Endodermal cell (in vitro differentiated cells): ENCODE measurements at places on chromosomes 16 and 17. TPM values are rescaled to one million over a fixed set of nuclear protein-coding genes. Genes with fewer than 3 reads are reported as not detected.

DNA sequence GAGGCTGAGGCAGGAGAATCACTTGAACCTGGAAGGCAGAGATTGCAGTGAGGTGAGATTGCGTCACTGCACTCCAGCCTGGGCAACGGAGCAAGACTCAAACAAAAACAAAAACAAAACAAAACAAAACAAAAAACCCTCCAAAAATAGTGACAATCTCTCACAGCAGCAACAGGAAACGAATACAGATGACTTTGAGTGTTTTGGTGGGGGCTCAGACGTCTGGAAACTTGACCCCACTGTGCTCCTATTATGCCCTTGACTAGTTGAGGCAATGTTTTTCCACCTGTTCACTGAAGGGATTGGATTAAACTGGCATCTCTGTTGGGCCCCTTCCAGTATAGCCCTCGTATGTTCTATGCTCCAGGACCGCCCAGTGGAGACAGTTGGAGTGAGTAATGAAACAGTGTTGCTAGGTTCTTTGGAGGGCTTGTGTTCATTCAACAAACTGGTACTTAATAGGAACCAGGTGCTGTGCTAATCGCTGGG, 167.0 kb downstream of the UTP18 start:
- DNase-seq: no peak

- DNase-seq: peak; percentile 90
These were observed 773 bp downstream of the SYNGR3 start for GRCh38 chr16:1990351-1991134.

DNA sequence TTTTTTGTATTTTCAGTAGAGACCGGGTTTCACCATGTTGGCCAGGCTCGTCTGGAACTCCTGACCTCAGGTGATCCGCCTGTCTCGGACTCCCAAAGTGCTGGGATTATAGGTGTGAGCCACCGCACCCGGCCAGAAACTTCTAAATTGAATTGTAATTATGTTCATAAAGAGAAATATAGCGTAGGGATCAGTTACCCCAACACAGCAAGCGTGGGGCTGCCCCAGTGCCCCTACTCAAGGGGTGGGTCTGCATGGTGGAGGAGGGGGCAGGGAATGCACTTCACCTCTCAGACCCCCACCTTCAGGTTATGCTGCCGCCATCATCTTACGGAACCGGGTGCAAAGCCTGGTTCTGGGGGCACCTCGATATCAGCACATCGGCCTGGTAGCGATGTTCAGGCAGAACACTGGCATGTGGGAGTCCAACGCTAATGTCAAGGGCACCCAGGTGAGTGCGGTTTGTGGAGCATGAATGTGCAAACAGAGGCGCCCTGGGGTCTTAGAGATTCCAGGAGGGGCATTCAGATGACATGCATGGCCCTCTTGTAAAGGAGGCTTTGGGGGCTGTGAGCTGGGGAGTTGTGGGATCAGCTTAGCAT, 18.0 kb downstream of the ITGAM start:
- DNase-seq: no peak

PRKCB gene
- 0.38 to 1.7 TPM (median 0.76 TPM) in 3 replicates for total RNA-seq

SEZ6L2 gene
- total RNA-seq: 41.4 and 44.0 TPM in 2 replicates

DNA sequence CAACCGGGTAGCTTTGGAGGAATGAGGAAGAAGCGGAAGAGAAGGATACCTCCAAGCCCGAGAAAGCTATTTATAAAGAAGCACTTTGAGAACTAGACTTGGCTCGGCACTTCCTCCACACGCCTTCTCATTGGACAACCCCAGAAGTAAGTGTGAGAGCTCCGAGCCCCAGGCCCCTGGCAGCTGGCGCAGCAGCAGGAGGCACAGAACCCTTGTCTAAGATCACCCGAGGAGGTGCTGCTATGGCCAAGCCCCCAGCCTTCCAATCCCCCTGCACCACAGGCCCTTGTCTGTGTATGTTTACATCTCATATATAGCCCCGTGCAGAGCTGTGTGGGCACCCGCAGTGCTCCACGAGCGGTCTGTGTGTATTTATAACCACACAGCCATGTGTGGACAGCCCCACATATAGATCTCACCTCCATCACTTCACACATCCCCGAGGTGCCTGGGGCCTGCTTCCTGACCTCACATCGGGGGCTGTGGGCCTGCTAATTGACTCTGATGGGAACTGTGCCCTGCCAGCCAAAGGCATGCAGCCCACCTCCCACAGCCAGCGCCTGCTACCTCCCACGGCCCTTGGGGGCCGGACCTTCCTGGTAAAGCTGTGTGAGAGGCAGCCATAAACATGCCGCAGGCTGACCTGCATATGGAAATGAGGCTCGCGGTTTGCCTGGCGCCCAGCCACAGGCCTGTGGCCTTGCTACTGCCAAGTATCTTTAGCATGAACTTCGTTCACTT, 96.1 kb downstream of the C17orf67 start:
- peak; percentile 70 for DNase-seq

GRCh38 chr16:49734331-49734730, 121.6 kb downstream of the ZNF423 start:
- no peak for DNase-seq

UTS2R gene
- total RNA-seq: 0.38 TPM in 1 of 3 replicates, not detected in the others

- DNase-seq: peak; percentile 94
These were observed 9.5 kb downstream of the DEF8 start for GRCh38 chr16:89958068-89958467.

GRCh38 chr17:76383546-76384221, 725 bp upstream of the SPHK1 start:
- DNase-seq: peak; percentile 89

DNA sequence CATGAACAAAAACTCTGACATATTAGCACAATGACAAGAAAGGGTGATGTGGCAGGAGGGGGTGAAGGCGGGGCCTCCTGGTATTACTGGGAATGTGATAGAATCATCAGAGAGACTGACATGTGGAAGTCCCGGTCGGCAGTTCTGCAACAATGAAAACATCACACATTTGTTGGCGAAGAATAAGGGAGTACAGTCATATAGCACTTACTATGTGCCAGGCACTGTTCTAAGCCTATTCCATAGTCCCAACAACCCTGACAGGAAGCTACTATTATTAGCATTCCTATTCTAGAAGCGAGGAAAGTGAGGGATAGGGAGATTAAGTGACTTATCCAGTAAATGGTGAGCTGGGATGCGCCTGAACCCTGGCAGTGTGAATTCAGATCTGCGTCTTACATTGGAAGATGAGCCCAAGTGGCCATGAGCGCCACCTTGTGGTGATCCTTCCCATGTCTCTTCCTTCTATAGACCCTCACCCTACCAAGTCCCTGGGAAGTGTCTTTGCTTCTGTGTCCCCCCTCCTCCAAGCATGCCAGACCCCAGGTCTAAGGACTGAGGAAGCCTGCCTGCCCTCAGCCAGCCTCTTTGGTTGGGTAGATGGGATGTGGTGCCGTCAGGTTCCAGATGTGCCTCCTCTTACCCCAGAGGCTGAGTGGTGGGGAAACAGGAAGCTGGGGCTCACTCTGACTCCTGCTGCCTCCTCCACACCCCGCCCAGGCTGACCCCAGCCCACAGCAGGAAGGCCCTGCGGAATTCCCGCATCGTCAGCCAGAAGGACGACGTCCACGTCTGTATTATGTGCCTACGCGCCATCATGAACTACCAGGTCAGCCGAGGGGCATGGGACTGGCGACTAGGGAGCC, 14.0 kb downstream of the FMNL1 start:
- DNase-seq: peak; percentile 97

- no peak for DNase-seq
These were observed 41.5 kb downstream of the CPNE2 start for GRCh38 chr16:57133886-57134285.

ZNF19 gene
- 5.4 and 5.8 TPM in 2 replicates for total RNA-seq

- no peak for DNase-seq
These were observed 65.4 kb upstream of the RASL10B start for GRCh38 chr17:35666070-35666469.

PCTP gene
- total RNA-seq: 42.8 and 47.2 TPM in 2 replicates
